Stomach (tissue), 19 donors: ENCODE measurements at places on chromosomes 7 and 10. TPM values are rescaled to one million over a fixed set of nuclear protein-coding genes. Genes with fewer than 3 reads are reported as not detected.

Gene BMI1
- 25.1 TPM for polyA plus RNA-seq

Gene UTF1
- not detected for polyA plus RNA-seq

Gene MPP7
- 6.7 TPM for polyA plus RNA-seq

Gene AKR1C2
- polyA plus RNA-seq = 507 TPM

Gene EMX2
- not detected for polyA plus RNA-seq

Gene ACSM6
- 7.5 TPM for polyA plus RNA-seq

- H3K4me1 ChIP-seq = no peaks in the 10 kb centered on the region
- H3K36me3 ChIP-seq = no peaks in the 10 kb centered on the region
- DNase-seq = no peak
Measured at GRCh38 chr10:2650328-2650727, 417.0 kb upstream of the PFKP start.

DNA sequence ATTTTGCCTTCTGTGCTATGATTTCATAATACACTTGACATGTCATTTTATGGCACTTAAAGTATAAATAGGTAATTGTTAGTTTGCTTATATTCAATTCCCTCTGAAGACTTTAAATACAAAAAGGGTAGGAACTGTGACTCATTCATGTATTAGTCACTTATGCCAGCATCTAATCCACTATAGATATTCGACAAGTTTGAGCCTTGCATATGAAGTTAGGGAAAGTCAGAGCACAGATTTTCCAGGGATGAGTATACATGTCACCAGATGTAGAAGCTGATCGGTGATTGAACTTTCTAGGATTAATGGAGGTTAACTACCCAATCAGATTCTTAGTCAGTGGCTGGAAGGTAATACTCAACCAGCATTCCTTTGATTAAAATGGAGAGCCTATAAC lies 1321.5 kb downstream of the XPNPEP1 start:
- H3K4me3 ChIP-seq = no peak overlapping the region
- no peak for DNase-seq
- no peak overlapping the region for H3K27ac ChIP-seq
- no peaks in the 10 kb centered on the region for H3K36me3 ChIP-seq
- H3K4me1 ChIP-seq = no peaks in the 10 kb centered on the region

DNA sequence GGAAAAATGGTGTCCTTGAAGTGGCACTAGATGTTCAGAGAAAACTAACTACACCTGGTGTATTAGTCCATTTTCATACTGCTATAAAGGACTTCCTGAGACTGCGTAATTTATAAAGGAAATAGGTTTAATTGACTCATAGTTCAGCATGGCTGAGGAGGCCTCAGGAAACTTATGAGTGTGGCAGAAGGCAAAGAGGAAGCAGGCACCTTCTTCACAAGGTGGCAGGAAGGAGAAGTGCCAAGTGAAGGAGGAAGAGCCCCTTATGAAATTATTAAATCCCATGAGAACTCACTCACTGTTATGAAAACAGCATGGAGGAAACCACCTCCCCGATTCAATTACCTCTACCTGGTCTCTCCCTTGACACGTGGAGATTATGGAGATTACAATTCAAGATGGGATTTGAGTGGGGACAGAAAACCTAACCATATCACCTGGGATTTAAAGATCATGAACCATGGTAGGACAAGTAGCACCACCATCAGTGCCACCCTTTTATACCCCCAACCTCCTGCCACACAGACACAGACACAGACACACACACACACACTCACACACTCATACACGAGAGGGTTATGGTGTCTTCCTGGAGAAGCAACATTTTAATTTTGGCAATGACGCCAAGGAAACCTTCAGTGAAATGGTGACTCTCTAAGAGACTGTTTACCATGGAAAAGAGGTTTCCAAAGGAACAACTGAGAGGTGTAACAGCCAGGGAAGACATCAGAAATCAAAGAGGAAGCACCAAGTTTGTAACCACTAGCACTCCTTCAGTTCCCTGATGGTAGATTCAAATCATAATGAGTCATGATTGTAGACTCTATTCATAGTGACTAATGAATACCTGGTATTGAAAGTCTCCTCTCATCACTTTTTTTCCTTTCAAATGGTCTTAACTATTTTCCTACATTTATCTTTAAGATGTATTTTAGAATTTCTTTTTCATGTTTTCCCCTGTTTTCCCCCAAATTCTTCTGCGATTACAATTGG lies 41.8 kb upstream of the WNT16 start:
- no peak for DNase-seq
- no peaks in the 10 kb centered on the region for H3K27me3 ChIP-seq
- no peak overlapping the region for H3K27ac ChIP-seq

GRCh38 chr7:68148440-68148839 lies 1151.8 kb downstream of the TYW1 start:
- H3K27me3 ChIP-seq = no peaks in the 10 kb centered on the region
- no peaks in the 10 kb centered on the region for H3K36me3 ChIP-seq
- H3K4me3 ChIP-seq = no peak overlapping the region
- no peaks in the 10 kb centered on the region for H3K4me1 ChIP-seq
- no peak overlapping the region for H3K27ac ChIP-seq

DNA sequence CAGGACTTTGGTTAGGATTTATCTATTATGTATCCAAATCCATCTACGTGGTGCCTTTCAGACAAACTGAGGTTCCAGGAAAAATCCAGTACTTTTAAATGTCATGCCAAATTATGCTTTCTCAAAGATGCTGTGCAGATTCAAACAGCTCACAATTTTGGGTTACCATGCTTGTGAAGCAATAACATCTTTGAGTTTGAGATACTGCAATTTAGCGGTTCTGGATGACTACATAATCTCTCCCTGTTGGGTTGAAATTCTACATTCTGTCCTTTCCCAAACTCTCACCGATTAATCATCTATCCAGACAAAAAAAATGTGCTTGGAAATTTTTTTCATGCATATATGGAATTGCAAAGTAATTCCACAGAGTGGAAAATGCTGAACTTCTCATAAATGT lies 3.5 kb downstream of the RHOBTB1 start:
- no peak overlapping the region for H3K4me3 ChIP-seq
- H3K27me3 ChIP-seq = no peaks in the 10 kb centered on the region
- DNase-seq = no peak
- peaks cover 17% of the 10 kb centered on the region for H3K4me1 ChIP-seq
- H3K36me3 ChIP-seq = peaks cover 12% of the 10 kb centered on the region
- H3K27ac ChIP-seq = peak overlapping the region; percentile 15

DNA sequence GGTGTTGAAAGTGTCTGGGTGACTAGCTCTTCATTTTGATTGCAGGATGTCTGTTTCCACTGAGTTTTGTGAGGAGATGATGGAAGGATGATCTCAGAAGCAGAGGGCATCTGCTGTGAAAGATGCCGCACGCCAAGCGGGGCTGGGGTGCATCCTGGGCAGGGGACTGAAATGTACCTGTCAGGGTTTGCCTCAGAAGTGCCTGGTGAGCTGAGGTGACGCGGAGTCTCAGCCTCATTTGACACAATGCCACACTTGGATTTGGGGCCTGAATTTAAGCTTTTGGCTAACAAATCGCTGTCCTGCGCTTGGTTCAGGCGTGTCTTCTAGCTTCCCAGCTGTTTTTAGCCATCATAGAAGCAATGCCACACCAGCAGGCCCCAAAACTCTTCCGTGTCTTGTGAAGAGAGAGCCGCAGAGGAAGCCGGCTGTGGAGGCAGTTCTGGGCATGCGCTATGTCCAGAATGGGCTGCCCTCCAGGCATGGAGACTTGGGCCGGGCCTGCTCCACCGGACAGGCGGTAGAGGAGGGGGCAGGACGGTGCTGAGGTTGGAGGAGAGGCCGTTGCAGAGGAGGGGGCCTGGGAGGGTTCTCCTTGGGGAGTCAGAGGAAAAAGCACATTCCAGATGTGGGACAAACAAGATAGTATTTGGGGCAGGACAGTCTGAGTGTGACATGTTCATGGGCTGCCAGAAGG lies 31.2 kb downstream of the WDR86 start:
- peaks cover 64% of the 10 kb centered on the region for H3K36me3 ChIP-seq
- no peak for DNase-seq
- peaks cover 16% of the 10 kb centered on the region for H3K4me1 ChIP-seq
- no peak overlapping the region for H3K27ac ChIP-seq

DNA sequence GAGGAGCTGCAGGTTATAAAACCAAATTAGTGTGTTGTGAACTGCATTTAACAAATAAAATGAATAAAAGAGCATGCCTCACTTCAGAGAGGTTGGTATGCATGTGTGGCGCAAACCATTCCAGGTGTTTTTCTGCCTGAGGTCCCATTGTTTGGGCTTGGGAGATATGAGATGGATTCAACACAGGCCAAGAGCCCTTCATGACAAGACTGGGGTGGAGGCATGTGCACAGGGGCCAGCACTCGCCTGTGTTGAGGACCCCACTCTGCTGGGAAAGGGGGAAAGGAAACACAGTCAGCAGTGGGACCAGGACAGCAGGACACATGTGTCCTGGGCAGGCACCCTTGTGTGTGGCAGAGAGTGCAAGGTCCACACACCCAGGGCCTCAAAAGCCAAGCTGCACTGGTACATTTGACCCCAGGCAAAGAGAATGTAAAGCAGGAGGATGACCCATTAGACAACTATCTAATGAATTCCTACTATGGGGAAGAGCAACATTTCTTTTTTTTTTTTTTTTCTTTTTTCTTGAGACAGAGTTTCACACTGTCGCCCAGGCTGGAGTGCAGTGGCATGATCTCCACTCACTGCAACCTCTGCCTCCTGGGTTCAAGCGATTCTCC lies 9.2 kb upstream of the SLC18A3 start:
- no peak overlapping the region for H3K4me3 ChIP-seq
- no peak for DNase-seq
- H3K36me3 ChIP-seq = no peaks in the 10 kb centered on the region
- H3K27me3 ChIP-seq = no peaks in the 10 kb centered on the region
- no peaks in the 10 kb centered on the region for H3K4me1 ChIP-seq
- no peak overlapping the region for H3K27ac ChIP-seq

- no peaks in the 10 kb centered on the region for H3K4me1 ChIP-seq
- DNase-seq = peak; percentile 11
- no peak overlapping the region for H3K4me3 ChIP-seq
- no peak overlapping the region for H3K27ac ChIP-seq
- no peaks in the 10 kb centered on the region for H3K36me3 ChIP-seq
Measured at GRCh38 chr10:49330127-49330665, 31.2 kb downstream of the C10orf71 start.
